ENCODE measurements at places on chromosomes 5 and 9.

GRCh38 chr9:2385746-2386145 lies 235.8 kb upstream of the VLDLR start:
- DNase-seq, result no peak

DNA sequence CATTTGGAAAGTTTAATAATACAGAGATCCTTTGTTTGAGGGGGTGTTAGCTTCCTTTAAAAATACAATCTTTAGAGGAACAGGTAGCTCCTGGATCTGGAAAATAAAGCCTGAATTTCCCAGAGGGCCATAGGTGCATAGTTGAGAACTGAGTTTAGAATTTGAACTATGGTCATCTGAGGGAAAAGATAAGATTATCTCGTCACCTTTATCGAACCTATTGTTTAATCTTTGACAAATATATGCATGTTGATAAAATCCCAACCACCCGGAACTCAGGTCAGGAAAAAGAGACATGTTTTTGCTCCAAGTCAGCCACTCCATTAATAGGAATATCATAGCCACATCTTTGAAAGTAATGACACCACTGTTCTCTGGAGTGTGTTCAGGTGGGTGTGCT lies 91.7 kb upstream of the FAM169A start:
- no peak for DNase-seq

- no peak for DNase-seq
Observed at GRCh38 chr5:129698661-129699060, 49.2 kb upstream of the MINAR2 start.

GRCh38 chr5:158837908-158838307 lies 261.8 kb downstream of the EBF1 start:
- DNase-seq, result no peak
